ENCODE measurements at places on chromosomes 4 and X.

- peak; percentile 60 for DNase-seq
Observed at GRCh38 chr4:119559044-119559647, 69.5 kb downstream of the PDE5A start.

GRCh38 chrX:43504394-43504793 is 151.7 kb upstream of the MAOA start:
- DNase-seq = no peak

DNA sequence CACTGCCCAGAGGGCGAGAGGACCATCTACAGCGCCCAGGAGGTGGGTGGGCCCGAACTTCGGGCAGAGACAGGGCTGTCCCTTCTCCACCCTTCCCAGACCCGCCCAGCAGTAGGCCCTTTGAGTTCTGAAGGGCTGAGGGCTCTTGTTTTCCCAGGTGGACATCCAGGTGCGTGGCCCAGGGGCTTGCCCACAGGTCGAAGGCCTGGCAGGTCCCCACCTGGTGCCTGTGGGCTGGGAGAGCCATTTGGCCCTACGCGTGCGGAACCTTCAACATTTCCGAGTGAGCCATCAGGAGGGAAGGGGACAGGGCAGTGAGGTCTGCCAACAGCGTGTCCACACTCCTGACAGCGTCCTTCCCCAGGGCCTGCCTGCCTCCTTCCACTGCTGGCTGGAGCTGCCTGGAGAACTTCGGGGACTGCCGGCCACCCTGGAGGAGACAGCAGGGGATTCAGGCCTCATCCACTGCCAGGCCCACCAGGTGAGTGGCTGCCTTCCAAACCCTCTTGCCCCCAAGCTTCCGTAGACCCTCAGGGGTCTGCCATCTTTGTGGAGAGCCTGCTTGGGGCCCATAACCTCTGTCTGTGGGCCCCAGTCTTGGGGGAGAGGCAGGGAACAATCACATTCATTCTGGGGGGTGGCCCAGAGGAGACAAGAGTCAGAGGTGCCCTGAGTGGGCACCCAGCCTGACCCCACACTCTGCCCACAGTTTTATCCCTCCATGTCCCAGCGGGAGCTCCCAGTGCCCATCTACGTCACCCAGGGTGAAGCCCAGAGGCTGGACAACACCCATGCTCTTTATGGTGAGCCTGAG is 6.8 kb downstream of the PLXNB3 start:
- no peak for DNase-seq

GRCh38 chr4:8775751-8776355 is 95.8 kb downstream of the HMX1 start:
- no peak for DNase-seq

DNA sequence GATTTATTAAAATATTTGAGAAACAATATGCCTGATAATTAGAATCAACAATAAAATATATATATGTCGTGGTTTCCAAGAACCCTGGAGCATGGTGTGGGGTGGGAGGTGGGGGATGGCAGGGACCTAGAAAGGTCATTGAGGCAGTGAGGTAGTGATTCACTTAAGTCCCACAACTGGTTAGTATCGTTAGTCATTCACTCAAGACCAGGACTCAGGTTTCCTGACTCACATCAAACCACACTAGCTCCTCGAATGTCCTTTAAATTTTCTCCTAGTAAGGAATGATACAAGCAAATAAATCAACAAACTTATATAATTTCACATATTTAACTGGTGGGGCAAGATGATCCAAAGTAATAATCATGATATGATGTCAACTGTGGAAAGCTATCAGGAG is 158.8 kb upstream of the AADAT start:
- DNase-seq = no peak

- peak; percentile 48 for DNase-seq
Observed at GRCh38 chr4:146329050-146329716, 114.8 kb downstream of the REELD1 start.

DNA sequence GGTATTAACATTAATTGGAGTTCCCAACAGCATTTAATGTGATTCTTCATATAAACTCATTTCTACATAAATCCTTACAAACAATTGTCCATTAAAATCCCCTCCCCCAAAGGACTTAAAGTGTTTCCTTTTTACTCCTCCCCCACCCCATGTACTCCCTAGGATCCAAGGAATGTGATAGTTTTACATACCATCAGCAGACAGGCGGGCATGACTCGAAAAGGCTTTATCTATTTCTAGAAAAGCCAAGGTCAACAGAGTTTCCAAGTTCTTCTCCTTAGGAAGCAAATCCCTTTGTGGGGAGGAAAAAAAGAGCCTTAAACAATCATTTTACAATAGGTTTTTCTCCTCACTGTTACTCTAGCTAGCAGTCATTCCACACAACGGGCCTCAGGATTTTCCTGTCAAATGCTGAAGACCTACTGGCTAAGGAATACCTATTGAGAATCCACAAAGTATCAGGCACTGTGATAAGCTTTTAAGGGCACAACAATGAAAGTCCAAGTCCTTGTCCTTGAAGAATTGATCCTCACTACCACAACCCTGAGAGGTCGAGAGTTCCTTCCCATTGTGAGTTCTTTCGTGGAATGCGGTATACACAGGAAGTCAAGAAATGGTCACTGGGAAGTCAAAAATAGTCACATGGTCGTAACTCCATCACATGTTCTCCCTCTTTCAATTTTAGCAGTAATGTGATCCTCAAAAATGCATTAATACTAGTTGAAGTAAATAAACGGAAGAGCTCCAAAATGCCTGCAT is 7.2 kb downstream of the PPM1K start:
- DNase-seq = peak; percentile 27

- no peak for DNase-seq
Observed at GRCh38 chr4:168724686-168725411, 228.0 kb downstream of the PALLD start.

GRCh38 chr4:153652051-153652784 is 31.9 kb upstream of the TLR2 start:
- DNase-seq = no peak

GRCh38 chr4:154417373-154417673 is 74.3 kb downstream of the DCHS2 start:
- no peak for DNase-seq

DNA sequence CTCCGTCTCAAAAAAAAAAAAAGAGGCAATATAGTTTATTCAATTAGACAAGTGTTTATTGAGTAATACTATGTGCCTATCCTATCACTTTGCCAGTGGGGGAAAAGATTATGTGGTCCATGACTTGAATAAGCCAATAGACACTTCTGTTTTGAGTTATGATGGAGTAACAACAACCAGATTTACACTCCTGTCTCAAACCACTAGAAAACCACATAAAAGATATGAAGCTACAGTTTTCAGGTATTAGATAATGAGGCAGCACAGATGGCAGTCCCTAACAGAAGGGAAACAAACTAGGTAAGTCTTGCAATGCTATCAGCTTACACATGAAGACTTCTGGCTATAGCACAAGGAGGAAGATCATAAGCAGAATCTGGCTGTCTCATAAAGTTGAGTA is 22.5 kb downstream of the NFXL1 start:
- no peak for DNase-seq

- DNase-seq = no peak
Observed at GRCh38 chr4:88999392-88999930, 57.5 kb downstream of the FAM13A start.

GRCh38 chrX:100995469-100995868 is 26.0 kb downstream of the ARL13A start:
- DNase-seq = peak; percentile 1

DNA sequence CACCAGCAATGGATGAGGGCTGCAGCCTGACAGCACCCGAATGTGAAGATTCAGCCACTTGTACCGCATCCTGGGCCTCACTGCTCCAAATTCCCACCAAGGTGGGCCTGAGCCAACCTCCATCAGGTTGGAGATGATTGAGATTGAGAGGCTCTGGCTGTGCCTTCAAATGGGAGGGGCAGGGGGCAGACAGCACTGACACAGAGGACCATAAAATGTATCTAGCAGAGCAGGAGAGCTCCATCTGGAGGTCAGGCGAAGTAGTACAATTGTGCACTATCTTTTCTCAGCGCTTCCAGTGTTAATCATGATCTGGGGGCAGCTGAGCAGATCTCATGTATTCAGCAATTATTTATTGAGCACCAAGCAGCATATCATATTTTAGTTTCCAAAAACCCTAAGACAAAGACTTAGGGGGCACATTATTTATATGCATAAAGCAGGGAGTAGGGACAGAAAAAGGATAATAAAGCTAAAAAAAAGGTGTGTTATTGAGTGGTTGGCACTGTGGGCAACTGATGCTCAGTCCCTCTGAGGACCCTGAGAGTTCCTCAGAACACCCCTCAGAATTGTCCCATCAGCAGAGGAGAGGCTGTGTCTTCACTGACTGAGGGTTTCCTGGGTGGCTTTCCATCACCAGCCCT is 31.6 kb upstream of the C1QTNF7 start:
- peak; percentile 50 for DNase-seq

DNA sequence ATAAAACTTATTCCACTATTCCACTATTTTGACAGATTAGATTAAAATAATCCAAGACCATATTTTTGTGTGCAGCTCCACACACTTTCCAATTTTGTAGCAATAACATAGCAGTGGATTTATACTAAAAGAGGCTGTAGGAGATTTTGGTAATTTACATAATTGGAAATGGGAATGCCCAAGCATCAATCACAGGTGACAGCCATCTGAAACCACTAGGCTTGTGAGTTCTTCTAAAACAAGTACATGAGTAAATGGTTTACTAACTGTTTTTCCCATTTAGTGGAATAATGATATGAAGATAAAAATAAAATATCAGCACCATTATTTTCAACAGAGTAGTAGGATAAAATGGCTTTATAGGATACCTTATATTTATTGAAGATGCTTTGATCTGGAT is 4.4 kb downstream of the ANK2 start:
- no peak for DNase-seq

- DNase-seq = no peak
Observed at GRCh38 chr4:82223715-82224114, 150.1 kb downstream of the HNRNPD start.

GRCh38 chrX:34656467-34656841 is 631 bp downstream of the TMEM47 start:
- no peak for DNase-seq

GRCh38 chr4:58649226-58649625 is 1539.0 kb upstream of the IGFBP7 start:
- DNase-seq = no peak

Measured in ACHN (cell line).